ENCODE measurements at places on chromosomes 5 and 9. TPM values are rescaled to one million over a fixed set of nuclear protein-coding genes. Genes with fewer than 3 reads are reported as not detected.

- H3K36me3 ChIP-seq: no peaks in the 10 kb centered on the region
- H3K4me3 ChIP-seq: no peak overlapping the region
- H3K27me3 ChIP-seq: peaks cover 9% of the 10 kb centered on the region
- no peak for DNase-seq
- H3K4me1 ChIP-seq: no peaks in the 10 kb centered on the region
Measured at GRCh38 chr5:135693371-135693955, 114.7 kb upstream of the CXCL14 start.

- H3K27me3 ChIP-seq: peaks cover 54% of the 10 kb centered on the region
- no peaks in the 10 kb centered on the region for H3K36me3 ChIP-seq
- H3K27ac ChIP-seq: no peak overlapping the region
- DNase-seq: no peak
- no peak overlapping the region for H3K4me3 ChIP-seq
Measured at GRCh38 chr5:170747357-170747756, 36.2 kb upstream of the GABRP start.

DNA sequence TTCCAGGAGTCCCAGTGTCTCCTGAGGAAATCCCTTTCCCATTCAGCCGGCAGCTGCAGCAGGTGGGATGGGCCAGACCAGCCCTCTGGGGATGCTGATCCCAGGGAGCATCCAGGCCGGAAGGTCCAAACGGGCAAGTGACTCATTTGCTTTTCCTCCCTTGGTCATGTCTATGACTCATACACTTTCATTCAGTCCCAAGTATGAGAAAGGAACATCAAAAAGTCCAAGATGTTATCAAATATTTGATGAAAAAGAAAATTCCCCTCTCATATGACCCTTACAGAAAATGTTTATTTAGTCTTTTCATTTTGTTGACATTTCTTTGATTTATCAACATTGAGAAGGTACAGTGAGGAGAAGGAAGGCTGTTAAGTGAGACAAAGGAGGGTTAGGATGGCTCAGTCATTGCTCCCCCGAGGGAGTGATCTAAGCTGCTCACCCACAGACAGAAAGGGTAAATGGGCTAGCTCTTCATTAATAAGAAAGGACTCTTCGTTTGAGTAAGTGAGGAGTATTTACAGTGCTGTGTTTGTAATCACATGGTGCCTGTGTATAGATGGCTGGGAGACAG, 117.6 kb upstream of the ANKRD55 start:
- H3K4me3 ChIP-seq: no peak overlapping the region
- no peaks in the 10 kb centered on the region for H3K4me1 ChIP-seq
- no peaks in the 10 kb centered on the region for H3K27me3 ChIP-seq

DNA sequence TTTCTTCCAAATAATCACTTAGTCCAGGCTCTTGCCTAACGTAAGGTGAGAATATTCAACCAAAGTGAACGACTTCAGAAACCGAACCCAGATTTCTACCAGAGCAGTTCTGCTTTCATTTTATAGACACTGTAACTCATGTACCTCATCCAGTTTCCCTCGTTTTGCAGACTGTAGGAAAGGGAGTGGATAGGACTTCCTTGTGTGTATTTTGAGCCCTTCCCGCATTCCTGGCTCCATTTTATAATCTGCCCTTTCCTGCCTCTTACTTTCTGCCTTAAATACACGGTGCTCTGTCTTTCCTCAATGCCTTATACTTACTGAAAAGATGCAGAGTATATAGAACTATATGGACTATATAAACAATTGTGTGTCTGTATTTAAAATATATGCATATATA, 20.8 kb downstream of the MINAR2 start:
- no peak overlapping the region for H3K4me3 ChIP-seq
- no peak overlapping the region for H3K27ac ChIP-seq
- H3K36me3 ChIP-seq: no peaks in the 10 kb centered on the region
- no peaks in the 10 kb centered on the region for H3K4me1 ChIP-seq
- DNase-seq: no peak

DNA sequence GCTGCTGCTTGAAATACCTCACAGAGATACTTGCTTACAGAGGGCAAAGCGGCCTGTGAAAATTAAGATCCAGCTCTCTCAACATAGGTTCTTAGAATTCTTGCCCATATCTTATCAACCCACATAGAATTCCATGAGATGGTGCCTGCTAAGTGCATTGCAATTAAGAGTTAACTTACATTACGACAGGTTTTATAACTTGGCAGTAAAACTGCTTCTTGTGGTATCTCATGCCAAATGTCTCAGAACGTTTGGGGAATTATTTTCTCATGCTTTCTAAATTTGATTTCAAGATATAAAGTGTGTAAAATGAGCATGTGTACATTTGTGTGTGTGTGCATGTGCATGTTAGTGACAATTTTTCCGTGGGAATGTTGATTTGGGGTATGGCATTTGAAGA, 261.2 kb downstream of the SAXO1 start:
- no peaks in the 10 kb centered on the region for H3K4me1 ChIP-seq
- no peak for DNase-seq
- H3K4me3 ChIP-seq: no peak overlapping the region
- no peak overlapping the region for H3K27ac ChIP-seq
- H3K27me3 ChIP-seq: peaks cover 9% of the 10 kb centered on the region
- H3K36me3 ChIP-seq: no peaks in the 10 kb centered on the region

- DNase-seq: peak; percentile 43
- no peaks in the 10 kb centered on the region for H3K36me3 ChIP-seq
- peaks cover 2% of the 10 kb centered on the region for H3K4me1 ChIP-seq
- no peak within 1 kb of the TSS for H3K27ac ChIP-seq
- H3K4me3 ChIP-seq: peak within 1 kb of the TSS; percentile 72
Measured at GRCh38 chr9:133991964-133992779, at the start of gene VAV2. TSS of gene VAV2 (minus strand) at chr9:133992324. CDS start at chr9:133992278, 46 bp downstream.

DNA sequence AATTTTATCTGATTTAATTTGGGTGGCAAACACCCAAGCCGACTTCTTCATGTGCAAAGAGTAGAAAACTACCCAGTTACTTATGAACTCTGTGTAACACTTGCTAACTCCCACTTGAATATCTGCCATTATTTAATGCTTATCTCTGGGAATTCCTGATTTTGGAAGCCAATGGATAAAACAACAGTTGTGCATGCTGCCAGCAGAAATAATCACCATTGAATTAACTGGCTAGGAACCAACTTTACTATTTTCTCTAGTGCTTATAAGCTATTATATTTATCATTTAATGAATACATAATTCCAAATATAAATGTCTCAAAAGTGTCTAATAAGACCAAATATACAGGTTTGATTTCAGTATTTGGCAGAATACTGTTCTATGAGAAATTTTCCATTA, 85.7 kb downstream of the IZUMO3 start:
- no peak overlapping the region for H3K27ac ChIP-seq
- H3K4me3 ChIP-seq: no peak overlapping the region
- H3K27me3 ChIP-seq: no peaks in the 10 kb centered on the region
- H3K36me3 ChIP-seq: no peaks in the 10 kb centered on the region
- H3K4me1 ChIP-seq: no peaks in the 10 kb centered on the region

DNA sequence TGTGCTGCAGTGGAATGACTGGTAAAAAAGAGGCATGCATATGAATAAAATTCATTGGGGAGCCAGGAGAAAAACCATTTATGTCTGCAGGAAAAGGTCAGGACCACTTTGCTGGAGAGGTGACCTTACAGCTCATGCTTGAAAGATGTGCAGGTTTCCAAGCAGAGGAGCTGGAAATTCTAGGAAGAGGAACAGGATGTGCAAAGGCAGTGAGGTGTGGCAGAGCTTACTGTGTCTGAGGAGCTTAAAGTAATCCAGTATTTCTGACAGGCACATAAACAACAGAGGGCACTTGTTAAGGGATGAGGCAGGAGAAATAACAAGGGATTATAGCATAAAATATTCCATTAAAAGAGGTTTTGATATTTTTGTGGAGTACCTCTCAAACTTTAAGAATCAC, 203.2 kb downstream of the CD180 start:
- no peak overlapping the region for H3K4me3 ChIP-seq
- H3K27ac ChIP-seq: no peak overlapping the region
- no peaks in the 10 kb centered on the region for H3K4me1 ChIP-seq
- no peaks in the 10 kb centered on the region for H3K36me3 ChIP-seq
- DNase-seq: no peak

DNA sequence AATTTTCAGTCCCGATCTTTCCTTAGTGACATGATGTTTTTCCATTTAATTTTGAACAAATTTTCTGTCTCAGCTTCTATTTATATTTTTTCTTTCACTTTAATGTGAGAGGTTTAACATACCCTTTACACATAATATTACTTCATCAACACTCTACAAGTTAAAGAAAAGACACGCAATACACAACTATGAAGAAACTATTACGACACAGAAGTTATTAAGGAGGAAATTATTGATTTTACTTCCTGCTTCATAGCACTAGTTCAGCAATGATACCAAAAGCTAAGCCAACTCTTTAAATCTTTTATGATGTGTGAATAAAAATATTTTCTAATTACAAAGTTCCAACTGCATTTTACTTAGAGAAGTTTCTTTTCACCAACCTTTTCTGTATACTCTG, 432.3 kb upstream of the DAB2 start:
- no peak overlapping the region for H3K27ac ChIP-seq
- H3K4me3 ChIP-seq: no peak overlapping the region

DNA sequence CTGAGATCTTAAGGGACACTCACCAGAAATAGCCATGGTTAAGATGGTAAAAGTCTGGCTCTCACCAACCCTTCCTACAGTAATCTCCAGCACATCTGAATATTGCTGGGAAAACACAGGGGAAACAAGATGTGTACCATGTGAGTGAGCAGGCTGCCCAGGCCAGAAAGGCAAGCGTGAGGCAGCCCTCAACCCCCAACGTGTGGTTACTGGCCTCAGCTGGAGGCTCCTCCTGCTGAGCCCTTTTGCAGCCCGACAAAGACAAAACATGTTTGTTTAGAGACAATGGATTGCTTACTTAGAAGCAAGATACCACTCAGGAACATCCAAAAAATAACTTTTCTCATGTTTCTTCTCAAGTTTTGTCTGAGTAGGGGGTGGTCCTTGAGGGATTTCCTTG, 16.6 kb downstream of the ZFP62 start:
- H3K27me3 ChIP-seq: no peaks in the 10 kb centered on the region
- H3K4me3 ChIP-seq: no peak overlapping the region
- peaks cover 6% of the 10 kb centered on the region for H3K4me1 ChIP-seq
- peaks cover 40% of the 10 kb centered on the region for H3K36me3 ChIP-seq

DNA sequence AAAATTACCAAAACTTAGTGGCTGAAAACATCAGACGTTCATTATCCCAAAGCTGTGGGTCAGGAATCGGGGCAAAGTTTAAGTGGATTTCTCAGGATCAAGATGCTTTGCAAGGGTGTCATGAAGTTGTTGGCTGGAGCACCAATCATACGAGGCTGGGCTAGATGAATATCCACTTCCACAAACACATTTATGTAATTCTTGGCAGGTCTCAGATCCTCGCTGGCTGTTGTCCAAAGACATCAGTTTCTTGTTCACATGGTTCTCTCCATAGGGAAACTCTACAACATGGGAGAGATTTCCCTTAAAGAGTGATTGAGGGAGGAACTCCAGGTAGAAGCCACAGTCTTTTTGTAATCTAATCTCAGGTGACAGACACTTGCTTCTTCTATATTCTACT, 20.2 kb upstream of the CCDC192 start:
- H3K4me1 ChIP-seq: no peaks in the 10 kb centered on the region
- peaks cover 3% of the 10 kb centered on the region for H3K27me3 ChIP-seq
- no peak overlapping the region for H3K27ac ChIP-seq
- DNase-seq: no peak

DNA sequence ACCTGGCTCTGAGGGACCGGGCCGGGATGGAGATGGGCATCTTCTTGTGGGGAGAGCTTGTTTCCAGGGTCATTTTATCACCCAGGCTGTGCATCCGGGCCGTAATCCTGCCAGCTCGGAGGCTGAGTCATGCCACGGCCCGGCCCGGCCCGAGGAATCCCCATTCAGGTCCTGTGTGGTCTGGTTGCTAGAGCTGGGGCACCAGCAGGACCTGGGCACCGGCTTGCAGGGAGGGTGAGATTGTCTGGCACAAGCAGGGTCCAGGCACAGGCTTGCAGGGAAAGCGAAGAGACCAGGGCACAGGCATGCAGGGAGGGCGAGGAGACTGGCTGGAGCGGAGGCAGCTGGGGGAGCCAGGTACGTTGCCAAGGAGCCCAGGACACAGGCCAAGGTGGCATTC, 106.8 kb downstream of the RXRA start:
- H3K27me3 ChIP-seq: no peaks in the 10 kb centered on the region
- H3K4me1 ChIP-seq: no peaks in the 10 kb centered on the region
- peaks cover 5% of the 10 kb centered on the region for H3K36me3 ChIP-seq
- no peak overlapping the region for H3K27ac ChIP-seq
- H3K4me3 ChIP-seq: no peak overlapping the region
- DNase-seq: no peak

DNA sequence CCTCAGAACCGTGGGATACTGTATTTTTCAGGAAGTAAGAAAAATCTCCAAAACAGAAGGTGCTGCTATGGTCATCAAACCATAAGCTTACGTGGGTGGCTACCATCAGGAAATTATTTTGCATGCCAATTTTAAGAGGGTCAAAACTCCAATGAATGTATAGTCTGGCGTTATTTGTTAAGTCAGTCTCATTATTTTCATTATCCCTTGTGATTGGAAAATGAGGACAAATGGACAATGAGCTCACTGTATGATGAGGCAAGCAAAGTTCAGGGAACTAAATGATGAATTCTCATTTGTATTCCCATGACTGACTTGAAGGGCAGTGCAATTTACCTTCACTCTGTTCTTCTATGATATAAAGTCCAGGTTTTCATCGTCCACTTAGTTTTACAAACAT, 17.6 kb downstream of the PUM3 start:
- no peaks in the 10 kb centered on the region for H3K27me3 ChIP-seq
- H3K4me3 ChIP-seq: no peak overlapping the region
- no peak for DNase-seq
- no peaks in the 10 kb centered on the region for H3K4me1 ChIP-seq
- no peak overlapping the region for H3K27ac ChIP-seq
- H3K36me3 ChIP-seq: peaks cover 56% of the 10 kb centered on the region

DNA sequence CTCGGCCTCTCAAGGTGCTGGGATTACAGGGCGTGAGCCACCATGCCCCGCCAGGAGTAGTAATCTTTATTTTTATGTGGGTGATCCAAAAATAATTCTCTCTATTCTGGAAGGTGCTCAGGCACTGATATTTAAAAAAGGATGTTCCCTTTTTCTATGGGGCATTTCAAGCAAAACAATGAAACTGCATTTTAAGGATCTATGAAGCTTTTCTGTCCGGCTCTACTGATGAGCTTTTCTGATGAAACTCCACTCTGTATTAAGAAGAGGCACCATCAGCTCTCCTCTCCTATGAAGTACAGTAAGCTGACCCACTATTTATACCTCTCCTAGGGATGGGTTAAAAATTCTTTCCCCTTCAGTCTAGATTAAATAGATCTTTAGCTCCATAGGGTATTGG, 7.4 kb downstream of the ADAM19 start:
- peaks cover 9% of the 10 kb centered on the region for H3K4me1 ChIP-seq
- H3K4me3 ChIP-seq: no peak overlapping the region
- no peak for DNase-seq
- no peaks in the 10 kb centered on the region for H3K36me3 ChIP-seq
- peak overlapping the region; percentile 74 for H3K27ac ChIP-seq

The LCN6 gene
- not detected for total RNA-seq

The AQP3 gene
- total RNA-seq: 71.6 TPM

The DMRT2 gene
- not detected for total RNA-seq

The CD72 gene
- 8.0 TPM for total RNA-seq

The GDA gene
- not detected for total RNA-seq

The PCSK1 gene
- not detected for total RNA-seq

The TMC1 gene
- total RNA-seq: not detected

The SMIM23 gene
- total RNA-seq: not detected

The ANKRD18A gene
- 2.8 TPM for total RNA-seq

The GLDC gene
- total RNA-seq: not detected

The ABCA1 gene
- total RNA-seq: 0.65 TPM

The MZB1 gene
- 2.5 TPM for total RNA-seq
